Activated T-helper 2 cell treated with anti-CD3 and anti-CD28 coated beads, Interferon-gamma antibody, Interleukin-2, Interleukin-4, amounts not matched to agents 10 μg/mL and 5 μg/mL and 100 μg/mL, durations not matched to agents 14 hours and 24 hours and 36 hours (primary cell): ENCODE measurements at places on chromosomes 12 and 14. TPM values are rescaled to one million over a fixed set of nuclear protein-coding genes. Genes with fewer than 3 reads are reported as not detected.

TMTC1 gene
- total RNA-seq, result 1.4 TPM in 2 replicates

SLC17A8 gene
- total RNA-seq, result not detected in 2 replicates

LRP1-AS gene
- not detected in 2 replicates for total RNA-seq

CCDC38 gene
- total RNA-seq, result 0.07 TPM in 1 of 2 replicates, not detected in the other

- no peaks in the 10 kb centered on the region for H3K4me1 ChIP-seq
- no peak overlapping the region for H3K27ac ChIP-seq
- DNase-seq, result no peak
- H3K27me3 ChIP-seq, result no peaks in the 10 kb centered on the region
Observed at GRCh38 chr14:62369919-62370560, 607.8 kb downstream of the SNAPC1 start.

DNA sequence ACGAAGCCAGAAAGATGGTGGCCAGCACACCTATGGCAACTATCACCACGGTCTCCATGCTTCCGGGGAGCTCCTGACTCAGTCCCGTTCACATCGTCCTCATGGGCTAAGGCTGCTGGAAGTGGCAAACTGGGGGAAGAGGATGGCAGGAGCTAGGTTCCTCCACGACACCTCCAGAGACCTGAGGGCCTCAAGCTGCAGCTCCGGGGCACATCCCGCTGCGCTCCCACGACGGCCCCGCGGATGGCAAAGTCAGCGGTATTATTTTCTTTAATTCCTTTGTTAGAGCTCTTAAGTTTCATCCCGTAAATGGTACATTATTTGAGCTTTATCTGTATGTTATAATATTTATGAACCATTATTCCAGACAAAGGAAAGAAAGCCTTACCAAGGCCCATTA lies 190.5 kb downstream of the DACT1 start:
- no peak for DNase-seq
- no peak overlapping the region for H3K27ac ChIP-seq
- H3K27me3 ChIP-seq, result no peaks in the 10 kb centered on the region

DNA sequence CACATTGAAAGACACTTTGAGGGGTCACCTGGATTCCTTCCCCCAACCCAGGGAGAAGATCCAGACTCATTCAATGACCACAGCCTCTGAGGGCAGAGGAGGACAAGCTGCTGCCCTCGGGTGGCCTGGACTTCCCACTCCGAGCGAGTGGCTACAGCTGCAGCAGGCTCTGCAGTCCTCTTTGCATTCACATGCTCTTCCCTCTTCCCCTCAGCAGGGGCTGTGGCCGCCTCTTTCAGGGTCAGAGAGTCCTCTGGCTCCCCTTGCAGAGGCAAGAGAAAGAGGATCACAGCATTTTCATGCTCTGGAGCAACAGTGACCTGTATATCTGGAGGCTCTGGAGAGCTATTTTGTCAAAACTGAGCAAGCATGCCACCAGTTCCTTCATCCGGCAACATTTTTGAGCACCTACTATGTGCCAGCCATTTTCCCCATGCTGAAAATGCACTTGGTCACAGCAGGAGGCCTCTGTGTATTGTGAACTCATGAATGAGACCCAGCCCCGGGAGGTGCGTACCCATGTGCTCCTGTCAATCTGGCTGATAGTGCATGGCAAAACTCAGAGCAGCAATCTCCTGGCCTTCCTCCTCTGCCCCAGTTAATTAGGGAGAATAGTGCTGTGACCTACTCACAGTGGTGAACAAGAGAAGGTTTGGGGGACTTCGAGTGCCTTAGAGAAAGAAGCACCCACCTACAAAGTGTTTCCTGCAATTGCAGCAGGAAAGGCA lies 42.9 kb upstream of the KCNA5 start:
- no peaks in the 10 kb centered on the region for H3K36me3 ChIP-seq
- H3K4me1 ChIP-seq, result no peaks in the 10 kb centered on the region
- no peak overlapping the region for H3K4me3 ChIP-seq
- H3K27ac ChIP-seq, result no peak overlapping the region
- DNase-seq, result no peak
- H3K27me3 ChIP-seq, result peaks cover 8% of the 10 kb centered on the region

GRCh38 chr14:67971627-67972625 lies 152.3 kb downstream of the RAD51B start:
- H3K36me3 ChIP-seq, result peaks cover 7% of the 10 kb centered on the region
- H3K27ac ChIP-seq, result no peak overlapping the region
- H3K27me3 ChIP-seq, result no peaks in the 10 kb centered on the region
- H3K4me3 ChIP-seq, result no peak overlapping the region
- DNase-seq, result no peak

DNA sequence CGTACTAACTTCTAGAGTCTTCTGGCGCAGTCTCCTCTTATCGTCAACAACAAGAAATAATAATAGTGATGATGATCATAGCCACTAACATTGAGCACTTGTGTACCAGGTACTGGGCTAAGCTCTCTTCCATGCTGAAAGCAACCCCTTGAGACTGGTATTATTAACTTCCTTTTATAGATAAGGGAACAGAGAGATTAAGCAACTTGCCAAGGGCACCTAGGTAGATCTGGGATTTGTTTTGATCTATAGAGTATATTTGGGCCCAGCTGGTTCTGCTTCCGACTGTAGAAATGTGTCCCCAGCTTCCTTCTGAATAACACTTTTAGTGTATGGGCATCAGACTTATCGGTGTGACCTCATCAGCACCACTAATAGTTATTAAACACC lies 1.1 kb upstream of the ZNF219 start:
- DNase-seq, result no peak
- H3K27ac ChIP-seq, result no peak overlapping the region
- peaks cover 38% of the 10 kb centered on the region for H3K4me1 ChIP-seq
- peak overlapping the region; percentile 88 for H3K4me3 ChIP-seq

DNA sequence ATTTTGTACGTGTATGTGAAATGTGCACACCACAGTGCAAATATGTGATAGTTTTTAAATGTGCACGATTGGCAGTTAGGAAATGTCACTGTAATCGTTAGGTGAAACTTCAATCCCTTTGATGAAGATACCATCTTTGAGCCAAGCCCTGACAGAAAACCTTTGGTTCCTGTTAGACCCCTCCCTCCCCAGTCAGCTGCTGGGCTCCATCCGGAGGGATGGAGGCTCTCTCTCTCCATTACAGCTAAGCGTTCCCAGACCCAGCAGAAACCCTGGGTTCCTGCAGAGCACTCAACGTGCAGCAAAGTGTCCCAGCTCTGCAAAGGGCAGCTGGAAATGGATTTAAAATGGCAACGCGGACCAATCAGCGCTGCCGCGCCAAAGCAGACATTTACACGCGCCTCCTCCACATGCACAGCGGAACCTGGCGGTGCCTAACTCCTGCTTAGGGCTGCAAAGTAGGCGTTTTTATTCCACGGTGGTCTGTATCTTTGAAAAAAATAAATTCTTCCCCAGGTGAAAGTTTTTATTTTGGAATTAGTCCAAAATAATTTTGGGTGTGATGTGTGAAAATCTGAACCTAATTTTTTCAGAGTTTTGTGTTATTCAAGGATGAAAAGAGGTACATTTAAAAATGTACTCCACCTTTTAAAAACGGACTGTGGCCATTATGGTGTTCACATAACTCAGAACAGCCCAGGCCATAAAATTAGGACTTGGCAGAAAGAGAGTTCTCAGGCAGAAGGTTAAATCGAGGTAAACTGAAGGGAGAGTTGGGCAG lies 1.4 kb upstream of the HMGA2 start:
- peak overlapping the region; percentile 10 for H3K4me3 ChIP-seq
- no peak overlapping the region for H3K27ac ChIP-seq
- peaks cover 20% of the 10 kb centered on the region for H3K4me1 ChIP-seq
- no peaks in the 10 kb centered on the region for H3K36me3 ChIP-seq
- H3K27me3 ChIP-seq, result peaks cover 60% of the 10 kb centered on the region

DNA sequence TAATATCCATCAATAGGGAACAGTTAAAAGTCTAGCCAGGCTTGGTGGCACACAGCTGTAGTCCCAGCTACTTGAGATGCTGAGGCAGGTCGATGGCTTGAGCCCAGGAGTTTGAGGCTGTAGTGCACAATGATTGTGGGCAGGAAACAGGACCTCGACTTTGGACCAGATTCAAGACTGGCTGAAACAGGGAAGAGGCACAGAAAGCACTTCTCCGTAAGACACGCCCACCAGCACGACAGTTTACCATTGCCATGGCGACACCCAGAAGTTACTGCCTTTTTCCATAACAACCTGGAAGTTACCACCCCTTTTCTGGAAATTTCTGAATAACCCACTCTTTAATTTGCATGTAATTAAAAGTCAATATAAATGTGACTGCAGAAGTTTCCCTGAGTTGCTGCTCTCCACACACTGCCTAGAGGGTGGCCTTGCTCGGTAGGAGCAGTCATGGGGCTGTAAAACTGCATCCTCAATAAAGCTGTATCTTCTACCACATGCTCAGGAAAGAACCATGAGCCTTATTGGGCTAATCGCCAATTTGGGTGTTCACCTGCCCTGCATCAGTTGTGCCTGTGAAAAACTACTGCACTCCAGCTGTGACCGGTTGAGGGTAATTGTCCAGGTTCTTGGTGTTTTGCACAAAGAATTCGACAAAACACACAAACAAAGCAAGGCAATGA lies 4.6 kb upstream of the LRRC23 start:
- no peak overlapping the region for H3K4me3 ChIP-seq
- H3K4me1 ChIP-seq, result peaks cover 6% of the 10 kb centered on the region
- H3K36me3 ChIP-seq, result no peaks in the 10 kb centered on the region
- DNase-seq, result no peak

GRCh38 chr14:24840204-24840893 lies 206.4 kb upstream of the GZMB start:
- no peaks in the 10 kb centered on the region for H3K4me1 ChIP-seq
- no peak for DNase-seq
- no peak overlapping the region for H3K4me3 ChIP-seq
- H3K27ac ChIP-seq, result no peak overlapping the region

GRCh38 chr12:52628111-52628507 lies 9.8 kb upstream of the KRT73 start:
- H3K36me3 ChIP-seq, result no peaks in the 10 kb centered on the region
- peaks cover 19% of the 10 kb centered on the region for H3K27me3 ChIP-seq
- H3K4me3 ChIP-seq, result no peak overlapping the region
- DNase-seq, result no peak
- H3K27ac ChIP-seq, result no peak overlapping the region
